Activated CD4-positive, alpha-beta T cell treated with anti-CD3 and anti-CD28 coated beads, Interleukin-10, Interleukin-2, amounts not matched to agents 100 ng/mL and 50 ng/mL, durations not matched to agents 16 hours and 8 hours (primary cell): ENCODE measurements at places on chromosomes 3 and 15.

- no peak for DNase-seq
These were observed 7.8 kb downstream of the CAMK1 start for GRCh38 chr3:9761919-9762318.

GRCh38 chr3:70000028-70000410 lies 486 bp downstream of the SAMMSON start:
- DNase-seq: no peak

DNA sequence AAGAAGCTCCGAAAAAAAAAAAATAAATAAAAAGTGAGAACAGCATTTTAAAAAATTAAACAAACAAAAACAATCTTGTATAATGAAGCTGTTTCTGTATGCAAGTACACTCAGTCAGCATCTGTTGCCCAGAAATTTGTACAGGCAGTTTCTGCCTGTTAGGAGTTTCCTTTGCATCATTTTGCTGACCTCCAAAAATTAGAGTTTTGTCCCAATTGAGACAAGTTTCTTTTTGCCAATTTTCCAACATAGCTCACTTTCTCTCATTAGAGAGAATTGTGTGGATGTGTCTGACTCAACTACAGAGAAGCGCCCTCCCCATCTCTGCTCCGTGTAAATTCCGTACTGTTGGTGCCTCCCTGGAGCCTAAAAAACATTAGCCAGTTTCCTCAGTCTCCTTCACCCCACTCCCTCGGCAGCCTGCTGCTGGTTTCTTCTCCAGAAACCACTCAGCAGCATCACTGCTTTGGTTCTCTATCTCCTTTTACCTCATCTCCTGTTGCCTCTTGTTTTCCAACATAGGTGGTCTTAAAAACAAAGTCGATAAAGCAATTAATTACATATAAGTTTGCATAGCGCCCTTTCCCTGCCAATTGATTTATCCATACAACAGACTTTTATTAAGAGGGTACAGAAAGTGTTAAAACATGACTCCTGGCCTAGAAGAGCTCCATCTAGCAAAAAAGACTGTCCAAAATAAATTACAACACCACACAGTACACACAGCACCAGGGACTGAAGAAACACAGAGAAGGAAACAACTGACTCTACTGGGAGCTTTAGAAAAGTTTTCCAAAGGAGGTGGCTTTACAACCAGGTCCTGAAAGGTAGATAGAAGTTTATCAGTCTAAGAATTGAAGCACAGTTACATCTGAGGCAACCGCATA lies 286.7 kb downstream of the SHOX2 start:
- DNase-seq: no peak

DNA sequence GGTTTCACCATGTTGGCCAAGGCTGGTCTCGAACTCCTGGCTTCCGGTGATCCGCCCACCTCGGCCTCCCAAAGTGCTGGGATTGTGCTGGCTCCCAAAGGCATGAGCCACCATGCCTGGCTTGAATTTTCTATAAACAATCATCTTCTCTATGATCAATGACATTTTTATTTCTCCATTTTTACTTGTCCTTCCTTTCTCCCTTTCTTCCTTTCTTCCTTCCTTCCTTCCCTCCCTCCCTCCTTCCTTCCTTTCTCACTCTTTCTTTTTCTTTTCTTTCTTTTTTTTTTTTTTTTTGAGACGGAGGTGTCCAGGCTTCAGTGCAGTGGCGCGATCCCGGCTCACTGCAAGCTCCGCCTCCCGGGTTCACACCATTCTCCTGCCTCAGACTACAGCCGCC lies 8.6 kb upstream of the KPNA1 start:
- DNase-seq: no peak

GRCh38 chr3:51350751-51351150 lies 34.3 kb upstream of the MANF start:
- DNase-seq: no peak

- no peak for DNase-seq
These were observed 1.9 kb upstream of the IFRD2 start for GRCh38 chr3:50294089-50294488.

DNA sequence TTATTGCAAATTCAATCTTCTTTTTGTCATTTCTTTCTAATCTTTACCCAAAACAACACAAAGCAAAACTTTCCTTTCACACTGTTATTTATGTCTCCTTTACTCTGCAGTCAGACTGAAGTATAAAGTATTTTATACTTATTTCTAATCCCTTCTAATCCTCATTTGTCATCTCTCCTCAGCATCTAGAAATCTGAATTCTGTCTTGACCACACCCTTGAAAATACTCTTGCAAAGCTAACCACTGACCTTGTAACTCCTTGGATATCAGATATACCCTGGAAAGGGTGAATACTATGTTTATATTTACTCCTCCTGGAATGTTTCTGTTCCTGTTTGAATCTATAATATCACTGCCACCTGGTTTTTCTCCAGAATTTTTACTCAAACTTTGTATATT lies 481.1 kb downstream of the ZNF385D start:
- no peak for DNase-seq

GRCh38 chr3:27615555-27615954 lies 106.6 kb downstream of the EOMES start:
- no peak for DNase-seq

- DNase-seq: no peak
These were observed 21.0 kb downstream of the SLCO2A1 start for GRCh38 chr3:134008630-134009156.

- DNase-seq: no peak
These were observed 22.8 kb upstream of the P2RY1 start for GRCh38 chr3:152811974-152812760.

DNA sequence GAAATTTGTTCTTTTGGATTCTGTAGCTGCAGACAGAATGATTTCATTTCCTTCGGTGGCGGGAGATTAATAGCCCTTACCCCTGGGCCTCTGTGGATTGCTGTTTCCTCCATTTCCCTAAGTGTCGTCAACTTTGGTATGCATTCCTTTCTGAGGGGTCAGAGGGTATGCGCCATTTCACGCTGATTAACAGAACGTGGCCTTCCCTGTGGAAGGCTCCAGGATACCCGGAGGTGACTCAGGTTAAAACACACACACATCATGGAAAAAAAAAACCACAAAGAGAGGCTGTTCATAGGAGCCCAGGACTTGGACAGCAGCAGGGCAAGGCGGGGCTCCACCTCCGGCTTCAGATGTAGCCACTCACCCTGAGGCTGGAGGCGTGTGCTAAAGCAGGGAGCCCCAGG lies 51.9 kb downstream of the EPHB1 start:
- DNase-seq: no peak

GRCh38 chr3:193943200-193943599 lies 192.7 kb upstream of the HES1 start:
- DNase-seq: no peak

DNA sequence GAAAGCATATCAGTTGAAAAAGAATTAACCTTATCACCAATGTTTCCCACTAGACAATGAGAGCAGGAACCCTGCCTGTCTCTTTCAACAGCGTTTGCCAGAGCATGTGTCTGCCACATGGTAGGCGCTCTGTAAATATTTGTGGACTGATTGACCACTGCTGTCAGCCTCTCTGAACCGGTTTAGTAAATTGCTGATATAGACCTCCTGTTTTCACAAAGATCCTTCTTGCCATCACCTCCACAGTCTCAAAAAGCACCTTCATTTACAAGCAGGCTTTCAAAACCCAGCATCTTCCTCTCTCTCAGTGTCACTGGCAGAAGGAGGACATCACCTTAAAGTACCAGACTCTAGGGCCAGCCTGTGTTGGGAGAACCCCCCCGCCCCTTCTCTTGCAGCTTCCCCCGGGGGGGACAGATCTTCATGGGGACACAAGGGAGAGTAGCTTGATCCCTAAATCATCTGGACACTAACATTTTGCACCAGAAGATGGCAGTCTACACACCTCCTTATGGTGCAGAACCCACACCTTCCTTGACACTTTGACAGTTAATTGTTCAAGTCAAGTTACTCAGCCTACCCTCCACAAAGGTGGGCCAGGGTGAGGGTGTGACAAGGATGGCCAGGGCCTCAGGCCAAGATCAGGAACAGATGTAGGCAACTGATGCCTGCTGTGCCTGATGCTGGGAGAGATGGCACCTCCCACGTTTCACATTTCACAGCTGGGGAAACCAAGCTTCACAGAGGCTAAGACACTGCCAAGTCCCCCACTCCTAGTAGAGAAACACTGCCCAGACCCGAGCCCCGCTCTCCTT lies 37.8 kb upstream of the USP3 start:
- DNase-seq: peak; percentile 80

DNA sequence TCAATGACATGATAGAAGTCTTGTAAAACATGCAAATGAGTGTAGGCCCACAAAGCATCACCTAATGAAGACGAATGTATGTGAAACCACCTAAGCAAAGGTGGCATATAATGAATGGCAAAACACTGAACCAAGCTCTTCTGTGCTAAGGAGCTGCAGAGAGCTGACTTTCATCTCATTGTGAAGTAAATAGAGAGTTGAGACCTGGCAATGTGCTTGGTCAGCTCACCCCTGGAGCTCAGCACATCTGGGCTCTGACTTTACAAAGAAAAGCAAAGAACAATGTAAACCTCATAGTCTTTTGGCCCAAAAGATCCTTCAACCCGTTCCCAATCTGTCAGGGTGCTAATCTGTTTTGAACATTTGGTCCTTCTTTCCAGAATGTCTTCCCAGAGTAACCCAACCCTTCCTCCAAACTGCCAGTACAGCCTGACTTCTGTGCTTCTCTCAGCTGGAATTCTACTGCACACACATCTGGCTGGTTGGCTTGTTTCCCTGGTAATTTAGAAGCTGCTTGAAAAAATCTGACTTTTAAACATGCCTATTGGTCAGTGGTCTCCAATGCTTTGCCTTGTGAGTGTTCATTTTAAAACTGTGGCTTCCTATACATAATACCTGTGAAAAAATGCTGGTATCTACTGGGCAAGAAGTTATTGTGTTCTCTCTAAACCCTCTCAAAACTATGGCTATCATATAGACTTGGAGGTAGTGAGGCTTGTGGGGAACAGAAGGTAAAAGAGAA lies 101.7 kb downstream of the CD200R1L start:
- no peak for DNase-seq

DNA sequence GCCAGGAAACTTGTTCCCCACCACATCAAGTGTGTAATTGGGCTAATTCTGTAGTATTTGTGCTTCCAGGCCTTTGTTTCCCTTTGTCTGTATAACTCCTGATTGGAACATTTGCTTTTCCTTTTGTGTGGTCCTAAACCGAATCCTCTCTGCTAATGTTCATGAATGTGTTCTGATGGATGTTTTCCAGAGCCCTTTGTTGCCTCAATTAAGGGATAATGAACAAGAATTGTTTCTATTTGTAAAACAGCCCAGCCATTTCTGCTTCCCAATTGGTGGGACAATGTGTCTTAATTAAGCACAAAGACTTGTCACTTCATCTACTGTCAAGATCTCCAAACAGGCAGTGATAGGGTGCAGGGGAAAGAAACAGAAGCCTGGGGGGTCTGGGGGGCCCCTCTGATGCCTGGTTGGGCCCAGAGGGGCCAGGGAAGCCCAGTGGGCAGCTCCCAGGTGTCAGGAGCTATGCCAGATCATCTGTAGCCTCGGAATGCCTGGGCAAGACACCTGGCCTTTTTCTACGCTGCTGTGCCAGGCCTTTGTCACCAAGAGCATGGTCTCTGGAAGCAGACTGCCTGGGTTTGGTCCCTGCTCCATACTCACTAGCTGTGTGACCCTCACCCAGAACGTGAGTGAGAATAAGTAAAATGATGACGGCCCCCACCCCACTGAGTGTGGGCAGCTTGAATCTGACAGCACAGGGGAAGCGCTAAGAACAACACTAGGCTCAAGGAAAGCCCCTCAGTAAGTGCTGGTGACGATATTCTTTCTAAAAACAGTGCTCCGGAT lies 116.6 kb upstream of the PRR20G start:
- no peak for DNase-seq

DNA sequence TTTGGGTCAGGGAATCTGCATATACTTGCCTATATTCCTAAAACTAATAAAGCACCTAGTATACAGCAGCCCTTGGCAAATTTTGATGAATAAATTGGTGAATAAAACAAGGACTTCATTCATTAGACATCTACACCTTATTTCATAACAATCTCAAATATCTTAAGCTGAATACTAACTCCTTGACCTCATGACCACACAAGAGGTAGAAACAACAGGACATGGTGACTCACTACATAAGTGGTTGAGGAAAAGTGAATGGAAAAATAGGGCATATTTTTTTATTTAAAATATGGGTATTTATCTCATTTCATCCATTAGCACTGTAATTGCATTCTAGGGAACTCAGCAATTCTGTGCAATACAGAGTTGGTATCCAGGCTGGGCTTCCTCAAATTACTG lies 7.8 kb upstream of the STAC start:
- DNase-seq: no peak

GRCh38 chr3:17135696-17136095 lies 250.9 kb downstream of the PLCL2 start:
- DNase-seq: no peak

- DNase-seq: peak; percentile 40
These were observed 71.2 kb upstream of the C3orf80 start for GRCh38 chr3:160154033-160154432.

DNA sequence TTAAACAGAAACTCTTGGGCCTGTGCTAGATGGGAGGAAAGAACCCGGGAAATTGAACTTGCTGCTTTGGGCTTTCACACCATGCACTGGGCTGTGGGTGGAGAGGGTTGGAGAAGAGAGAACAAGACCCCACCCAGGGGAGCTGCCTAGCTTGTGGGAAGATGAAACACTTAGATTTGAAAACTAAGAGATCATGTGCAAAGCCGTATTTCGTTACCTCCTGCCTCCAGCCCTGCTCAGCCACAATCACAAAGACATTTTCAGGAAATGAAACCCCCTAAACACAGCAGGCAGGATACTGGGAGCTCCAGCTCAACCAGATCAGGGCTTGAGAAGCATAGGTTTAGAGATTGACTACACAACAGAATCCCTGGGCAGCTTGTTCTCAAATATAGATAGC lies 183.0 kb upstream of the C2CD4B start:
- DNase-seq: no peak

- DNase-seq: no peak
These were observed 30.3 kb downstream of the DUSP7 start for GRCh38 chr3:52026041-52026440.

DNA sequence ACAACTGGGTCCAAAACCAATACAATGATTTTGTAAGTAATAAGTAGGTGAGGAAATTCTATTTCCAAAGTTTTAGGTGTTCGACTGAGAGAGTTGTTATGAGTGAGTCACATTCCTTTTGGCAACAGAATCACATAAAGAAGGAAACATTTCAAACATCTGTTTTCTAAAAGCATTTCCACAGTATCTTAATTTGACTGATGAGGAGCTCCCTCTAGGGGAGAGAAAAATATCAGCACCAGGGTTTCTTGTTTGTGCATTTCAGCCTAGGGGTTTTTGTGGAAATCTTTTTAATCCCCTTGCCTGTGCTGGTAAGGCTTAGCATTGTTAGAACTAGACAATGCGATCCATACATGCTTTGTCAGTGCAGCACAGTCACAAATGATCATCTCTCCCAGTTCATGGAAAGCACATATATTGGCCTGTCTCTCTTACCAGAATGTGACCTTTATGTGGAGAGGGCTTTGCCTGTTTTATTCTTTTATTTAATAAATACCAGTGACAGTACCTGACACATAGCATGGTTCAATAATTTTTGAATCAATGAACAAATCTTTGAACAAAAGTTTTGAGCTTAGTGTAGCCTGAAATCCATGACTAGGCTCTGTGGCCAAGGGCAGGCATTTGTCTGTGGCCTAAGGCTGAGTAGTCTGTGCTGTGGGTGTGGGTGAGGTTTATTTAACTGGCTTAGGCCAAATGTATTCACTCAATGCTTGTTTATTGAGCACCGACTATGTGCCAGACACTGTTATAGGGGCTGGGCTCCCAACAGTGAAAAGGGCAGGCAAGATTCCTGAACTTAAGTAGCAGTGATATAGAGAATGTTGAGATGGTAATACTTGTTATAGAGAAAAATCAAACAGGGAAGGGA lies 21.1 kb upstream of the IQCF6 start:
- DNase-seq: peak; percentile 68

- DNase-seq: no peak
These were observed 359.2 kb upstream of the THRB start for GRCh38 chr3:24853685-24854490.
